ENCODE measurements at places on chromosomes 16 and 17. TPM values are rescaled to one million over a fixed set of nuclear protein-coding genes. Genes with fewer than 3 reads are reported as not detected.

GRCh38 chr17:47736501-47737495 is 3.8 kb downstream of the TBX21 start:
- DNase-seq, result no peak

DNA sequence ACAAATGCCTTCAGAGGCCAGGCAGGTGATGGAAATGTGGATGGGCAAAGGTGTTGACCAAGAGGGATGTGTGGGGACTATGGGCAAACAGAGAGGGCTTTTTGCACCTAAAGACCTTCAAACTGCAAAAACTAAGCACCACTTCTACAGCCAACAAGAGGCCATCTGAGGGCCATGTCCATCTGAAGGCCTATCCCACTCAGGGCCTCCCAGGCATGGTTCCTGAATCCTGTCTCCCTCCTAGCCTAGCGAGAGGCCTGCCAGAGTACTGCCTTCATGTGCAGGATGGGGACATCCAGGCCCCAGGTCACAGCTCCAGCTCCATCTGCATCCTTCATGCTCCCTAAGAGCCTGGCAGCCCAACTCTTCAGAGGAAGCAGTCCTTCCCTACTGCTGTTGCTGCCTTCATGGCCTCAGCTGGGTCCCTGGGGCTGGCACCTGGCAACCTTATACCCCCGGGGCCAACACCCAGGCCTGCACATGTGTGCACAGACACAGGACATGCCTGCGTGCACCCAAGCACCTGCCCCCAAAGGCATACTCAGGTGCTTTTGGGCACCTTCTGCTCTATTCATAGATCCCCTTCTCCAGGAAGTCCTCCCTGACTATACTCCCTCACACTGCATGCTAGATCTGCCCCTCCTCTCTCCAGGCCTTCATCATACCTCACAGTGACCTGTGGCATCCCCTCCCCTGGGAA is 95.2 kb downstream of the C16orf78 start:
- no peak for DNase-seq

Gene TNFRSF17
- not detected for total RNA-seq

Gene PPP1R1B
- 45.7 TPM for total RNA-seq

GRCh38 chr16:22219389-22220068 is 13.5 kb downstream of the EEF2K start:
- no peak for DNase-seq

Gene SLC5A10
- not detected for total RNA-seq

Gene LAT
- 3.7 TPM for total RNA-seq

Gene CCDC200
- total RNA-seq, result not detected

DNA sequence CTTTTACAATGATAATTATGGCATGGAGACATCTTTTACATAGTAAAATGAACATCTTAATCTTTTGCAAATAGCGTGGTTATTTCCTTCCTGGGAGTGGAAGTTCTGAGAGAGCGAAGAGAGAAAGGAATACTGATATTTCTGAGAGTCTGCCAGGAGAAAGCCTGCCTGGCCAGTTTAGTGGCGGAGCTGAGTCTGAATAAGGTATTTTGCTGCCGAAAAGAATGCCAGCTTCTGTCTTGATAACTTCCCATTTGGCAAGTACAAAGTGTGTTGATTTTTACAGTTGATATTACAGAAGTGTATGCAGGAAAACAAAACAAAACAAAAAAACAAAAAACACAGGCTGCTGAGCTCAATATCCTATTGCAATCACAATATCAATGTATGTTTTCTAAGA is 55.9 kb downstream of the KCNJ2 start:
- DNase-seq, result no peak

Gene MYADML2
- total RNA-seq, result not detected

- DNase-seq, result no peak
Measured at GRCh38 chr16:68779891-68780290, 42.8 kb downstream of the CDH1 start.

DNA sequence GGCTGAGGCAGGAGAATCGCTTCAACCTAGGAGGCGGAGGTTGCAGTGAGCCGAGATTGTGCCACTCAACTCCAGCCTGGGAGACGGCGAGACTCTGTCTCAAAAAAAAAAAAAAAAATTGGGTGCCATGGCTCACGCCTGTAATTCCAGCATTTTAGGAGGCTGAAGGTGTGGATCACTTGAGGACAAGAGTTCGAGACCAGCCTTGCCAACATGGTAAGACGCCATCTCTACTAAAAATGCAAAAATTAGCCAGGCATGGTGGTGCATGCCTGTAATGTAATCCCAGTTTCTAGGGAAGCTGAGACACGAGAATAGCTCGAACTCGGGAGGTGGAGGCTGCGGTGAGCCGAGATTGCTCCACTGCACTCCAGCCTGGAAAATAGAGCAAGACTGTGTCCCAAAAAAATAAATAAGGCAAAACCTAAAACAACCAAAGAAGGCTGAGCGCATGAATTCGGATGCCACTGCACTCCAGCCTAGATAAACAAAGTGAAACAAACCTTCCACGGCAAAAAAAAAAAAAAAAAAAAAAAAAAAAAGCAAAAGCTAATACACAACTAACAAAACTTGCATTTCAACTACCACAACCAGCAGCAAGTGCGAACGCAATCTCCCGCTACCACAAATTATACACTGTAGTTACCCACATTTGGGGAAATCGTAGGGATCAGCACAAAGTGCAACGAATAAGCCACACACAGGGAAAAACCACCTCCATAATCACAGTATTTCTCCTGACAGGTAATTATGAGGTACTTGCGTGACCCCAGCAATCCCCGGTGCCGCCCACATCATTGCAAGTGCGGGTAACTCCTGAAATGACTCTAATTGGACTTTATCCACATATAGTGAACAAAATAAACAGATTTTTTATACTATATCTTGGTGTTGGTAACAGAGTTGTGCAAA is 25.6 kb downstream of the TEX14 start:
- DNase-seq, result no peak

DNA sequence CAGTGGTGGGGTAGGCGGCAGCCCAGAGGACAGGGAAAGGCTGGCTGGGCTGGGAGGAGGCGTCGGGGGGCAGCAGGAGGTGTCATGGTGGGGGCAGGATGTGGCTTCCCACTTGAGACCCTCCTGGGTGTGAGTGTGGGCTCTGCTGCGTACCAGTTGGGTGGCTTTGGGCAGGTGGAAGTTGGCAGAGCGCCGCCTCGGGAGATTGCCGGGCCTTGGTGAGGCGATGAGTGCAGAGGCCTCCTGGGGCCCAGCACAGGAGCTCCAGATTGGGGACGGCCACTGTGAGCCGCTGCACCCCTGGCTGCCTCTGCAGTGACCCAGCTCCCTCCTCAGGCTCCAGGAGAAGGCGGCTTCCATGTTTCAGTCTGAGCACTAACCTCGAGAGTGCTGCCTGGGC is 13.8 kb downstream of the GPT2 start:
- no peak for DNase-seq

GRCh38 chr17:61634011-61634539 is 43.1 kb upstream of the NACA2 start:
- DNase-seq, result no peak

- no peak for DNase-seq
Measured at GRCh38 chr16:86597880-86598606, 19.7 kb downstream of the FOXL1 start.

- no peak for DNase-seq
Measured at GRCh38 chr16:89554343-89554742, 6.1 kb upstream of the RPL13 start.

Gene CHST5
- total RNA-seq, result 0.15 TPM

DNA sequence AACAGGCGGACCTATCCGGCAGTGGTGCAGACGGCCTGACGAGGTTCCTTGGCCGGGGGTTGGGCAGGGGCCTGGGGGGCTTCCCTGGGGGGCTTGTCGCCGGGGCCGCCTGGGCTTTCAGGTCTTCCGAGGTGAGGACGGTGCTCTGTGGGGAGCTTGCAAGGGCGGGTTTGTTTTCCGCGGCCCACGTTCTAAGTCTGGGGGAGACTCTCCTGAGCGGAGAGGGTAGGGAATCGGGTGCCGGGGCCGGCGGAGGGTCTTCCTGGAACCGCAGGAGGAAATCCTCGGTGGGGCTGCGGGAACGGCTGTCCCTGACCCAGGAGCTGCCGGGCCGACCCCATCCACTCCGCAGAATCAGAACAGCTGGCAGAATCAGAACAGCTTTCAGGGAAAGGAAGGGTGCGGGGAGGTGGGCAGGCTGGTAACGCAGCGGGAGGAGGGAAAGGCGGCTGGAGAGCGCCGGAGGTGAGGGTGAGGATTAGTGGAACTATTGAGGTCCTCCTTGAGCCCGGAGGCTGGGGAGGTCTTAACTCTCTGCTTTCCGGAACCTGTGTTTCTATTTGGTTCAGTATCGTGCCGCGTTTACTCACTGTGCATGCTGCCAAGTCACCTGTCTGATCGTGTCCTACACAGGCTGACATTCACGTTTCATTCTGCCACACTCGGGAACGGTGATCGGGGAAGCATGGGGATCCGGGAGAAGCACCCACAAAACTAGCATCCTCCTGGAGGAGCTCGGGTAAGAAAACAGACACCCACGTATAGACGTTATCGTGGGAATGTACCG is 28.9 kb downstream of the CPSF4L start:
- no peak for DNase-seq

- no peak for DNase-seq
Measured at GRCh38 chr16:9955677-9956076, 226.6 kb downstream of the GRIN2A start.

DNA sequence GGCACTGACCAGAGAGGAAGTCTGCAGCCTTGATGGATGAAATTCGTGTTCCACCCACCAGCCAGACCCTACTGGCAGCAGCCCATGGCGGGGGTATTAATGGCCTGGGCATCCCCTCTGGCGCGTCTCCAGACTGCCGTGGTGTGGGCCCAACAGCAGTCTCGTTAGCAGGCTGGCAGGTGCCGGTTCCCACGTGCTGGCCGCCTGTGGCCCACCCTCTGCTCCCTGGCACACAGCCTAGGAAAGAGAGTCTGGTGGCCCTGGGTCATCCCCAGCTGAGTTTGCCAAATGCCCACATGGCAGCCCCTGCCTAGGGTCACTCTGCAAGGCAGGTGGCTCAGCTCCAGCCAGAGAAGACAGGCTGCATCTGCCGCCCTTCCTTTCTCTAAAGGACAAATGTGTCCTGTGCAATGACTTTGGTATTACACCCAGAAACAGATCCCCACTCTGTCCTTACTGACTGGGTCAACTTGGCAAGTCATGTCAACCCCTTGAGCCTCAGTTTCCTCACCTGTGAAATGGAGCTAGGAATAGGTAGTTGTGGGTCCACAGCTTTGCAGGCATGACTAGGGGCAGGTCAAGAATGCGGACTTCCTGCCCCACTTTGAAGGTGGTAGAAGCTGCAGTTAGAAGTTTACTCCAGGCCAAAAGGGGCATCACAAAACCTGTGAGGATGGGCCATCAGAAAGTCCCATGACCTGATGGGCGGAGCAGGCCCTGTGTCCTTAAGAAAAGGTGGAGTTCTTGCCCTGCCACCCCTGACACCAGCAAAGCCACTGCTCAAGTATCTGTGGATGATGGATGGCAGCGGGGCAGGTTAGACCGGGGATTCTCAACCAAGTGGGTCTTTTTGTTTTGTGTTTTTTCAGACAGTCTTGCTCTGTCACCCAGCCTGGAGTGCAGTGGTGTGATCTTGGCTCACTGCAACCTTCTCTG is 76.6 kb downstream of the ABCC6 start:
- DNase-seq, result no peak

- no peak for DNase-seq
Measured at GRCh38 chr16:77064037-77064436, 127.0 kb upstream of the MON1B start.

Gene C1QL1
- 9.5 TPM for total RNA-seq

DNA sequence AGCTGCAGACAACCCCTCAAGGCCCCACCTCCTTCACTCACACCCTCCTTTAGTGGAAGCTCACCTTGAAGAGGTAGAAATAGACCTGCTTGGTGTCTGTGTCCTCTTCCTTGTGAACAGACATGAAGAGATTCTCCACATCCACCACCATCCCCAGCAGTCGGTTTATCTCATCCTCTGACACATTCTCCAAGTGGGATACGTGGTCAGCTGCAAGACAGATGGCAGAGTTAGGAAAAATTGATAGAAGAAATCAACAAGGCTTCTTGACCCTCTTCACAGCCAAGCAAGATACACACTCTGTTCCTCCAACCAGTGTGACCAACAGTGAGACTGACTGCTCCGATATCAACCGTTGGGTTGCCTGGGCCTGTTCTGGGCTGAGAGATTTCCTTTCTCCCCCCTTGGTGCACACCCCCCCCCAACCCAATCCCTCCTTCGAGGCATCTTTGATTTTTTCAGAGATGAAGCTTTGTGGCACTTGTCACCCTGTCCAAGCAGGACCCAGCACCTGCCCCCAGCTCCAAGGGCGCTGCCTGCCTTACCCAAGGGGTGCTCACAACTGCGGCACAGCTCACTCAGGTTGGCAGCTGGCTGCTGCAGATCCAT is 902 bp downstream of the KAT2A start:
- DNase-seq, result no peak

- DNase-seq, result no peak
Measured at GRCh38 chr17:61015966-61016365, 338.3 kb downstream of the BCAS3 start.

GRCh38 chr17:9402590-9403199 is 172.9 kb downstream of the STX8 start:
- no peak for DNase-seq

Measured in Panc1 (cell line).